ENCODE measurements at places on chromosomes 16 and 17.
A peak's percentile ranks its signal among the peaks of the same experiment; 100 is the strongest.

- DNase-seq: no peak
These were observed 56.4 kb downstream of the WWOX start for GRCh38 chr16:78155791-78156345.

- DNase-seq: no peak
These were observed 1.7 kb upstream of the SLC47A2 start for GRCh38 chr17:19718041-19718612.

DNA sequence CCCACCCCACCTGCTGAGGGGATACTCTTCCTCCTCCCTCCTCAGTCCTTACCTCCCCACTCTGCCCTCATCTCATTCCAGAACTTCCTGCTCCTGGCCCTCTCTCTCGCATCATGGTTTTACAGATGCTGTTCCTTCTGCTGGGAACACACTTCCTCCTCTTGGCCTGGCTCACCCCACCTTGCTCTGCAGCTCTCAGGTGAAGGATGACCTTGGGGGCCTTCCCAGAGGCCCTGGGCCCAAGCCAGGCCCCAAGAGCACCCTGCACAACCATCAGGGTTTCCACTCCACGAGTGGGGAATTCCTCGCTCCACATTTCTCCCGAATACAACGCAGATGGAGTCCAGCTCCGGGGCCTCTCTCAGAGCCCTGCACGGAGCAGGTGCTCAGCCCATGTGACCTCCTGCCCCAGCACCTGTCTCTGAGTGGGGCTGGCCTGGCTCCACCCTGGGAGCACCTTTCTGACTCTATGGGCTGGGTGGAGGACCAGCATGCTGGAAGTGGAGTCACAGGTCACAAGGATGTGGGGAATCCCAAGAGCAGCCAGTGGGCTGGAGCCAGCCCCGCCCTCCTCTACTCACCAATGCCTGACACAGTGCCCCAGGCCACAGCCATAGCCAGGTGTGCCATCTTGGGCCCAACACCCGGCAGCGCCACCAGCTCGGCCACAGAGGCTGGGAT, 4.5 kb downstream of the NTHL1 start:
- DNase-seq: no peak

- no peak for DNase-seq
These were observed 16.1 kb upstream of the GPRC5C start for GRCh38 chr17:74415608-74416396.

- DNase-seq: peak; percentile 30
These were observed 10.4 kb downstream of the NHERF1 start for GRCh38 chr17:74758848-74759168.

DNA sequence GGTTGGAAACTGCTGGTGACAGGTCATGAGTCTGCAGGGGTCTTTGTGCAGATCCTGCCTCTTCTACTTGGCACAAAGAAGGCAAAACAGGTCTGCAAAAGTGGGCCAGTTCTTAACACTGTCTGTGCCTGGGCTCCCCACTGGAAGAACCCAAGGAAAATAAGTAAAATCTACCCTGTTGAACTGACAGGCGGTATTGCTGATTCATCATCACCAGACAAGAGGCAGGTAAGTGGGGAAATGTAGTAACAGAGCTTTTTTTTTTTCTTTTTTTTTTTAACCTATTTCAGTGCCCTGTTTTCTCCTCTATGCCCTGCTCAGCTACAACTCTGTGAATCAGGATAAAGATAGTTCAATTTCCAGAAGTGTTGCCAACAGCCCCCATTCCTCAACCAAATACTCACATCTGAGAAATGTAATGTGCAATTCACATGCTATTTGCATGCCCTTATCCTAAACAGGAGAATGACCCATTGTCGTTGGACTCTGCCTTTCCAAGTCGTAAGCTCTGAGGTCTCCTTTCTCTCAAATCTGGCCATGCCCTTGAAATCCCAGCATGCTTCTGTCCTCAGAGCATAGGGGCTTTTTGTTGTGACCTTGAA, 237.0 kb downstream of the SOX9 start:
- no peak for DNase-seq

- no peak for DNase-seq
These were observed 6.5 kb downstream of the NFATC3 start for GRCh38 chr16:68091380-68092261.

- DNase-seq: no peak
These were observed 1.8 kb downstream of the CNTNAP4 start for GRCh38 chr16:76278980-76279379.

- no peak for DNase-seq
These were observed 17.5 kb downstream of the SBK1 start for GRCh38 chr16:28309811-28310311.

Measured in right hindlimb (tissue), 1 donor.